ENCODE measurements at places on chromosomes 4 and X.

- no peak for DNase-seq
Observed at GRCh38 chr4:6742989-6743388, 27.0 kb downstream of the BLOC1S4 start.

- DNase-seq = no peak
Observed at GRCh38 chr4:139893801-139894200, 228.2 kb downstream of the MGST2 start.

- DNase-seq = no peak
Observed at GRCh38 chr4:139972305-139972704, 181.7 kb downstream of the MAML3 start.

GRCh38 chrX:2819345-2820135, 9.2 kb upstream of the GYG2 start:
- no peak for DNase-seq

- no peak for DNase-seq
Observed at GRCh38 chrX:40083120-40083978, 14.4 kb downstream of the BCOR start.

DNA sequence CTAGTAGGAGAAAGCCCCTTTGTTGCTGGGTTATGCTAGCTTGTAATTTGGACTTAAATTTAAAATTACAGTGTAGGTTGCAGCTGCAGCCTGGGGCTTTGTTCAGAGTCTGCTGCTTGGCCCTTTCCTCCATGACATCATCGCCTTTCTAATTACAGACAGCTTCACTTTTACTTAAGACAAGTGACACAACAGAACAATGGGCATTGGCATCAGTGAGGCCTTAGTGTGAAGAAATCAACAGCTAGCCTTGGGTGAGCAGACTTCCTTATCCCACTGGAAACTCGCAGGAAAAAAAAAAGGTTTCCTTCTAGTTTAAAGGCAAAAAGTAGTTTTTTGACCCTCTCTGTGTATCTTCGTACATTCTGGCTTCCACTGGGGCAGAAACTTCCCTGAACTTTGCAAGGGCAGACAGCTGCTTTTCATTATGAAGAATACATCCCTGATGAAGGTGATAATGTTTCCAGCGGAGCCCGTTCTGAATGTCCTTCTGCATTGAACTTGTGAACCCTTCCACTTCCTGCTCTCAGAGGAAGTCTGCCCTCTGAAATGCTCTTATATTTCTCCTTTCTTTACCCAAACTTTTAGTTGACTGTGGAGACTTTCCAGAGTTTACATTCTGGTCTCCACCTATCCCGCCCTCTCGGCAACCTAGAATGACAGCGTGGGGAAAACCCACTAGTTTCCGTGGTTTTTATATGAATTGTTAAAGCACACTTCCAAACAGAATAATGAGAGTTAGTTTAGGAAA, 123.2 kb upstream of the FAM9C start:
- no peak for DNase-seq

DNA sequence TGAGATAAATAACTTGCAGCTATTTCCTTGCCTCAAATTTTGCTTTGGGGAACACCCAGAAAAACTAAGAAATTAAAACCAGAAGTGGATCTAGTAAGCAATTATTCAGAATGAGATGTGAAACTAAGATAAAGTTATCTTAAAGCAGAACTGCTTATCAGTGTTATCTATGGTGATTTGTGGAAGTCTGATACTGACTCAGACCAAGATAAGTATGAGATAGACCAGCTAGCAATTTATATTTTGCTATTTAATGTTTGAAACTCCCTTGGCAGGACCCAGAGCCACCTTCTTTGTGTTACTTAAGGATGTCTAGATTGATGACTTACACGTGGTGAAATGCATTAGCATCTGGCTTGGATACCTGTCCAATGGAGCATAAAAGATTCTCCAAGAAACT, 368.1 kb downstream of the EPHA5 start:
- no peak for DNase-seq

GRCh38 chr4:147808447-147808846, 76.6 kb downstream of the ARHGAP10 start:
- no peak for DNase-seq

DNA sequence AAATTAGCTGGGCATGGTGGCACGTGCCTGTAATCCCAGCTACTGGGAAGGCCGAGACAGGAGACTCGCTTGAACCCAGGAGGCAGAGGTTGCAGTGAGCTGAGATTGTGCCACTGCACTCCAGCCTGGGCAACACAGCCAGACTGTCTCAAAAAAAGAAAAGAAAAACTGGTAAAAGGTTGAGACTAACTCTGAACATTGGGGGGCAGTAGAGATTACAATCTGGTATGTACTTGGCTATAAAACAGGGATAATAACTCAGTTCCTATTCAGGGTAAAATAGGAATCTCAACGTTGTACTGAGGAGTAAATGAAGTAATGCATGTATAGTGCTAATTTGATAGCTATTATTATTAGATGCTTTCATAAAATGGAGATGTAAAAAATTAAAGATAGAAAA, 12.5 kb upstream of the KLF8 start:
- DNase-seq = no peak

GRCh38 chr4:124803641-124804040, 91.1 kb upstream of the ANKRD50 start:
- DNase-seq = no peak

GRCh38 chrX:21798677-21799219, 40.7 kb upstream of the MBTPS2 start:
- no peak for DNase-seq

DNA sequence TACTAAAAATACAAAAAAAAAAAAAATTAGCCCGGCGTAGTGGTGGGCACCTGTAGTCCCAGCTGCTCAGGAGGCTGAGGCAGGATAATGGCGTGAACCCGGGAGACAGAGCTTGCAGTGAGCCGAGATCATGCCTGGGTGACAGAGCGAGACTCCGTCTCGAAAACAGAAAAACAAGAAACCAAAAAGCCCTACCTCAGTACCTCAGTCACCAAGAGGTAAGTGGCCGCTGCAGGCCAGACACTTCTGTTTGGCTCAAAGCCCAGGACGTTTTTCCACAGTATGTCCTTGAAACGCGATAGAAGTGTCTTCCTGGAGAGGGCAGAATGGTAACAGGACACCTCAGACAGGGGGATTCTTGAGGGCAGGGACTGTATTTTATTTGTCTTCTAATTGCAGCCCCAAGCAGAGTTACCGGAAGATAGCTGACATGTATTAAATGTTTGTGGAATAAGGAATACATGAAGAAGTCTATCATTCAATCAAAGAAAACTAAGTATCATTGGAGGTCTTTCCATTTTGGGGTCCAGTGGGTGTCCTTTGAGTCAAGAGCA, 63.6 kb downstream of the CLNK start:
- DNase-seq = no peak

- no peak for DNase-seq
Observed at GRCh38 chr4:119221412-119221811, 8.9 kb downstream of the USP53 start.

DNA sequence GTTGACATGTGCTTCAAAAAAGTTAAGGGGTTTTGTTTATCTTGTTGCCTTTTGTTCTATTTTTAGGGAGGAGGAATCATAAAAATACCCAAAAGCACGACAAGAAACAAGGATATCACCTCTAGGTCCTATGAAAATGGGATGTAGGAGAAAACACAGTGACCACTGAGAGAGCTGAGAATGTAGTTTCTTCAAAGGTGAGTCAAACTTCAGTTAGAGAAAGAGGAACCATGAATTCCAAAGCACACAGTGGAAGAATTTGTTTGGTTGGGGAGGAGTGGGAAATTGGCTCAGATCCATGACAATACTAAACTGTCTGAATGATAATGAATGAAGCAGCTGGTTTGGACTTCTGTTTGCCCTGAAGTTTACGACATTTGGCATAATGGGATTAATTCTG, 19.1 kb upstream of the FRYL start:
- no peak for DNase-seq

DNA sequence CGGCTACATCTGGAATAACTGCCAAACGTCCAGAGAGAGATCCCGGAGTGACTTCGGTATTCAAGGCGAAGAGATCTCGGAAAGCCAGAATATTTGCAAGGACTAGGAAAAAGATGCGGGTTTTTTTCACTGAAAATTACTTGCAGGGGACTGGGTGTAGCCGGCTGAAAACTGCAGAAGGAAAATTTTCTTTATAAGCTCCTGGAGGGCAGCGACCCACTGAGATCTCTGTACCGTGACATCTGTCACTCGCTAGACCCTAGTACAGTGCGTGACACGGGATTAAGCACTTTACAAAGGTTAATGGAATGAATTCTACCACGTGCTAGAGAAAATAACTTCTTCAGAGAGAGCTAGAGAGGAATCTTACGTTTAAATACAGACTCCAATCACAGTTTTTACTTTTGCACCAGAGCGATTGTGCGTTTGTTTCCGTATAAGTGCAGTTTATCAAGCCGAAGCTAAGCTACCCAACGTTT, 1.1 kb upstream of the LCORL start:
- no peak for DNase-seq

DNA sequence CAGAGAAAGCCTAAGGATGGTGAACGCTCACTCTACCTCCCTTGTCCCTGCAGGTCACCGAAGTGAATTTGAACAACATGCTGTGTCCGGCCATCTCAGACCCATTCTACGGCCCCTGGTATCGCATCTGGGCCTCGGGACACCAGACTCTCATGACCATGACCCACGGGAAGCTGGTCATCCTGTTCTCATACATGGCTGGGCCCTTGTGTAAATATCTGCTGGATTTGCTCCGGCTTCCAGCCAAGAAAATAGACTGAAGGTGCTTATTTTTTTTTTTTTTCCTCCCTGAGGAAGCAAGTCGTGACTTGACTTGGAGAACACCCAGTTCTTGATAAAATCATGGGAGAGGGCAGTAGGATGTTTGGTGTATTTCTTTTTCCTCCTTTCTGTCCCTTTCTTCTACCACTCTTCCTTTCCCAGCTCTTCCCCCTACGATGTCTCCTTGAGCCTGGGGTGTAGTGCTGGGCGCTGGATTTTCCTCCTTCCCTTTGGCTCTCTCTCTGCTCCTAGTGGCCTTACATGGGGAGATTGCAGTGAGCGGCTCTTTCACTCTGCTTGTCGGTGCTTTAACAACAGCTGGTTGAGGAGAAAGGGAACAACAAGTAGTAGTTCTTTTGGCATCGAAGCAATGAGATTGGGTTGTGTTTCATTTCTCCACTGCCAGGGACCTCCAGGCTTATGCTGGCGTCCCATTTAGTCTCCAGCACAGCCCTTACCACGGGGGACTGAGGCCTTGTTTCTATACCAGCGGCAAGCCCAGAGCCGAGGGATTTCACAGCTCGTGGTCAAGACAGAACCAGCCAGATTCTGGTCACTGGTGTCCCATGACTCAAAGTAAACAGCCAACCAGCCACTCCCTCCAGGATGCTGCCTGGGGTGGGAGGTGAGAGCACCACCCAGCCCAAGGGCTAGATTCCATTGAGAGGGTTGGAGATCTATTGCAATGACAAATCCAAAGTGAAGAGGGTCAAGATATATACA, 144.4 kb downstream of the AMMECR1 start:
- DNase-seq = no peak

GRCh38 chr4:80202190-80202711, 4.9 kb downstream of the PRDM8 start:
- peak; percentile 79 for DNase-seq

GRCh38 chr4:40180356-40180755, 16.5 kb upstream of the RHOH start:
- DNase-seq = no peak

DNA sequence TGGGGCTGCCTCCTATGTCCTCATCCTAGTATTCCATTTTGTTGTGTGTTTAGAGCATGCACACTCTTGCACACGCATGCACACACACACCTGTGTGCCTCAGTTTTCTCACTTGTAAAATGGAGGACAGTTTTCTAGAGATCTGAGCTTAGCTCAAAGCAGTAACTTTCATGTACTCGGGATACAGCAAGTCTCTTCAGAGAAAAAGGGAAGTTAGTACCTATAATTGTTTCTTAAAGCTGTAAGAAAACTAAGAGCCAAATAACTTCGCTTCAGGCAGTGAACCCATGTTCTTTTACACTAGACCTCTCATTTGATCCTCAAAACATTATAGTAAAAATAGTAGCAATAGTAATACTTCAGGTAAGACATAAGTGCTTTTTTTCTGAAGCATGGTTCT, 49.6 kb downstream of the KIT start:
- no peak for DNase-seq

- no peak for DNase-seq
Observed at GRCh38 chr4:54728368-54728767, 70.6 kb downstream of the KIT start.

DNA sequence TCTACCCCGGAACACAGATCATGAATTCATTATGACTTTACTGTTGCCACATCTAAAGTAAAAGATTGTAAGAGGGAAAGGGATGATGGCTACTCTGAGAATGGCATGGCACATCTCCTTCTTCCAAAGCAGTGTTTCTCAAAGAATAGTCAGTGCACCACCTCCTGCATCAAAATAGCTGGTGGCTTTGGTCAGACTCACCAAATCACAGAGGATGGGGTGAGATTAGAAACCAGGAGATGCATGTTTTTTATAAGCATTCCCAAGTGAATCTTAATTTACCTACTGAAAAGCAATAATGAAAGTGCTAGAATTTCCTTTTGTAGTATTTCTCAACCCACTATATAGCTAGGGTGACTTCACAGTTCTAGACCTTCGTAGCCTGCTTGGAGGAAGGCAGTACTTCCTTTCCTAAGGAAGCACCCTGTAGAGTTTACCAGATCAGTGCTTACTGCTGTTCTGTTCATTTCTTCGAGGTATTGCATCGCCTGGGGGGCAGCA, 340.8 kb upstream of the KLF3 start:
- no peak for DNase-seq

DNA sequence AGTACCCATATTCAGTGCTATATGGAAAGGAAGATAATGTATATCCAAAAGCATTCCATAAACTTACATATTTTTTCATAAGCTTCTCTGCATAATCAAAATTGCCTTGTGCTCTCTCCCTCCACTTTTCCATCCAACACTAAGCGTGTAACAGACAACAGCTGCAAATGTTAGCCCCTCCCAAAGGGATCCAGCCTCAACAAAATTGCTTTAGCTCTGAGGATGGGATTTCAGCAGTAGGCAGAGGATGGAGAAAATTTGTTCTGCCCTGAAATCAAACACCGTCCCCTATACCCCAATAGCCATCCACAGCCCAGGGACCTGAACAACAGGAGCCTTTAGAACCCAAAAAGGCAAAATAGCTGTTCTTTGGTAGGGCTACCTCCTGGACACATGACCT, 28.8 kb upstream of the FGF13 start:
- no peak for DNase-seq

DNA sequence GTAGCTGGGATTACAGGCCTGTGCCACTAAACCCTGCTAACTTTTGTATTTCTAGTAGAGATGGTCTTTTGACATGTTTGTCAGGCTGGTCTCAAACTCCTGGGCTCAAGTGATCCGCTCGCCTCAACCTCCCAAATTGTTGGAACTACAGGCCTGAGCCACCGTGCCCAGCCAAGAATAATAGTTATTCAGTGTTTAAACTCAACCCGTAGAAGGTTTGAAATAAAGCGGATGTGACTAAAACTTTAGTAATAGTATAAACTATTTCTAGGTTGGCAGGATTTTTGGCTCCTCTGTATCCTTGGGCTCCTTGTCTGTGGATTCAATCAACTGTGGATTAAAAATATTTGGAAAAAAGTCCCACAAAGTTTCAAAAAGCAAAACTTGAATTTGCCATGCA, 37.8 kb downstream of the PCDH10 start:
- DNase-seq = no peak

Data from stimulated activated CD4-positive, alpha-beta T cell treated with anti-CD3 and anti-CD28 coated beads, Interleukin-12 subunit alpha, Interleukin-12 subunit beta, amount 100 ng/mL, for 24 hours (primary cell).